ENCODE measurements at places on chromosomes 6 and 20.

DNA sequence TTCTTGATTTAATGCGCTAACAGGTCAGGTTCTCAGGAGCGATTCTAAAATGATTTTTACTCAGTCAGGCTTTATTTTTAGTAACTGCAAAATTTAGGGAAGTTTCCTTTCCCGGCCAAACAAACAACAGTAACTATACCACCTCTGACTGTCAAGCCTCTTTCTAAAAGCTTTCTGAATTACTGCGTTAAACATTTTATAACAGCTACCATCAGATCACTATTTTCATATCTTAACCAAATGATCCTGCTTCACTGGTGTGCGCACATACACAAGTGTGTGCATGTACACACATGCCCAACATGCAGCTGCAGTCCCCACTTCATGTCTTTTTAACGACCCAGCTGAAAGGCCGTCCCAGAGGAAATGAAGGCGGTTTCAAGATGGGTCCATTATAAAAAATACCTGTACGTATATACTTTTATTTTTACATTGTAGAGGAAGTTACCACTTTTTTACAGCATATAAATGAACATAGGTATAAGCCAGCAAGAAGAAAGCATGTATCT lies 25.0 kb downstream of the TMEM242 start:
- DNase-seq = no peak

GRCh38 chr6:40977695-40978094 lies 61.3 kb downstream of the UNC5CL start:
- no peak for DNase-seq

- no peak for DNase-seq
These were observed at the start of gene PRRT1 for GRCh38 chr6:32151863-32152768. TSS of gene PRRT1 (minus strand) at chr6:32151939. CDS start at chr6:32151827, 112 bp downstream.

DNA sequence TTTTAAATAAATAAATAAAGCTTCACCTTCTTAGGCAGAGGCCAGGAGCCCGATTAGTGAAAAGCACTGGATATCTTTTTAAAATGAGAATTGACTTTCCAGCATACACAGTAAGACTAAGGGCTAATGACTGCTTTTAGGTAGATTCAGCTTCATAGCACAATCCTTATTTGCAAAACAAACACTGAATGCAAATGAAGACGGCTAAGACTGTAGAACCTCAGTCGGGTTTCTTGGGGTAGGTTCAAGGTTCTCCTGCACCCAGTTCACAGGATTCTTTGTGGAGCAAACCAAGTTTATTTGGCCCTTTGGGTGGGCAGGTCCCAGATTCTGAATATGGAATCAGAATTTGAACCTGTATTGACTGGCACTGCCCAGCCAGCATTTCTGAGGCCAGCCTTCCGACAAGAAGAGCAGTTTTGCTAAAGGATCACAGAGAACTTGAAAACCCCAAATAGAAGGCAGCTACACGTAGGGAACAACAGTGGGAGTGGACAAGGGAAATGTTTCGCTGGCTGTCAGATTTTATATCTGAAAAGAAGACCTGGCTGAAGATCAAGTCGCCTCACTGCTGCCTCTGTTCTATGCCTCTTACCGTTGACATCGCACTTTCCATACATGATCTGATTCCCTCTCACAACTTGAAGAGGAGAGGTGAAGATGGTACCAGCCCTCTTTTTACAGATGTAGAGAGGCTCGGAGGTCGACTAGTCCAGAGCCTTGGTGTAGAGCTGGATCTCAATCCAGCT lies 8.2 kb downstream of the TRERF1 start:
- DNase-seq = no peak

DNA sequence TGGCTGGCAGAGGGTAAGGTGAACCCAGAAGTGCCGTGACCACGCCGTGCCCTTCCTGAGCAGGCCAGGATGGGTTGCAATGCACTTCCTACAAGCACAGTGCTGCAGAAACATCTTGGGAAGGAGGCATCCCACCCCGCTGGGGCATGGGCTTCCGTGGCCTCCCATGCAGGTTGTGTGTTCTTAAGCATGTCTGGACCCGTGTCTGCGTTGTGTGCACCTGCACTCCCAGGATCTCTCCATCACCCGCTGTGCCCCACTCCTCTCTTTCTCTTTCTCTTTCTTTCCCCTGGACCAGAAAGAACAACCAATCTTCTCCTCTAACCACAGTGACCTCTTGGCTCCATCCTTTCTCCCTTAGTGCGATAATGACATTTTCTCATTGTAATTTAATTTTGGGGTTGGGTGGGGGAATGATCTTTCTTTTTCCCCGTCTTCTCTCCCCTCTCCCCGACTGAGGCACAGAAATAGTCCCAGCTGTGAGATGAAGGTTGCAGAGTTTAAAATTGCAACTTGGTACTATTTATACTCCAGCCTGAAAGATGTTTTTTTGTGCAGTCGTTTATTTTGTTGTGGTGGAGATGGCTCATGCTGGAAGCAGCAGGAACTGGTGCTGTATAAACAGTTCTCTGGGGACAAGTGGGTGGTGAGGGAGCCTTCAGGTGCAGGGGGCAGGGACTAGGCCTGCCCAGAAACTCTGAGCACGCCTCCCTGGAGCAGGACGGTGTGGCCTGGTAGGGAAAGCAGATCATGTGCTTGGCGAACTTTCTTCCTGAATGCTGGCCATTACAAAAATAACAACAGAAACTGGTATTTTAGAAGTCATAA lies 20.5 kb downstream of the BCAS4 start:
- no peak for DNase-seq

Measured in activated B cell treated with CpG ODN at 0.5 μM for 24 hours (primary cell).